ENCODE measurements at places on chromosomes 16 and 17.

DNA sequence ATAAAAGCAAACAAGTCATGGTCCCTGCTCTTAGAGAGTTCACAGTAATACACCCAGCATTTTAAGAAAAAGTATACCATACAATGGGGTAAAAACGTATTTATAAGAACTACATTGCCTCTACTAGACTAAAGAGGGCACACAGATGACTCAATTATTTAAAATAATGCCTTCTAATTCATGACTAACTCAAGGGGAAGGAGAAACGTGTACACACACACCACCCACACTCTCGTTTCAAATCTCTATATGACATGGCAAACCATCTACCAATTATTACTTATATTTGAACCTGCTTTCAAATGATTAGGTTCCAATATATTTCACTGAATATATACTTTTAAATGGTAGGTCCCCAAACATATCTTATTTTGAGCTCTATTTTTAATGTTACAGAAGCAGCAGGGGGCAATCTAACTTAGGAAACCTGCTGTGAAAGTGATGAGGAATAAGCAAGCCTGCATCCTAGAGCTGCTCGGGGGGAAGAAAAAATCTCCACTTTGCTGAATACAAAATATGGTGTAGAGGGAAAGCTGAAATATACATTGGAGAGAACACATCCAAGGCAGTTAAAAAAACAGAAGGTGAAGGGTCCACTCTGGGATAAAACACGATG is 232.4 kb upstream of the PSMD7 start:
- DNase-seq = no peak

- DNase-seq = no peak
Measured at GRCh38 chr17:19371259-19372010, 6.9 kb upstream of the MAPK7 start.

- DNase-seq = no peak
Measured at GRCh38 chr17:18281788-18282187, 21.3 kb downstream of the MIEF2 start.

- DNase-seq = no peak
Measured at GRCh38 chr16:84868829-84869472, 49.2 kb downstream of the CRISPLD2 start.

GRCh38 chr16:27720731-27721530 is 171.0 kb downstream of the KATNIP start:
- no peak for DNase-seq

DNA sequence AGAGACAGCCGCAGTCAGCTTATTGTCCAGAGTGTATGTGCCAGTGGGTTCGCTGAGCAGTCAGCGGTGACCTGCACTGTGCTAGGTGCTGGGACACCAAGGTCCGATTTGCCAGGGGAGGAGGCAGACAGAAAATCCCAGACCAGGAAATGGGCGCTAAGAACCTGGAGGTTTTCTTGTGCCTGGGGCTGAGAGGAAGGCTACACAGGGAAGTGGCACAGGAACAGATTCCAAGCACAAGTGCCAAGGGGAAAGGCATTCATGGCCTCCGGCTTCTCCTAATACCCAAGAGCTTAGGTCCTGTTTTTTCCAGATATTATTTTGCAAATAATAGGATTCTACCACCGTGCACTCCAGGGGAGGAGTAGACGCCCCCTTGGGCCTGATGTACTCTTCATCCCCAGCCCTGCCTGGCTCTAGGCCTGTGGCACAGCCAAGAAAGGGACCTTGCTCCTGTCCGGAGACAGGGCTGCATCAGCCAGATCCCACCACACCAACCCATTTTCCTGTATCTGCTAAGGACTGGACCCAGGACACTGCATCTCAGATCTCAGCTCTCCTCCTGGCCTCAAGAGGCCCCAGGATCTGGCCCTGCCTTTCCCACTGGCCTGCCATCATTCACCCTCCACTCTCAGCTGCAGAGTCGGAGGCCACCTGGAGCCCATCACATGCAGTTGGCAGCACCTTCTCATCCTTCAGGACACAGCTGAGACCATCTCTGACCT is 187.2 kb downstream of the NTN1 start:
- no peak for DNase-seq

DNA sequence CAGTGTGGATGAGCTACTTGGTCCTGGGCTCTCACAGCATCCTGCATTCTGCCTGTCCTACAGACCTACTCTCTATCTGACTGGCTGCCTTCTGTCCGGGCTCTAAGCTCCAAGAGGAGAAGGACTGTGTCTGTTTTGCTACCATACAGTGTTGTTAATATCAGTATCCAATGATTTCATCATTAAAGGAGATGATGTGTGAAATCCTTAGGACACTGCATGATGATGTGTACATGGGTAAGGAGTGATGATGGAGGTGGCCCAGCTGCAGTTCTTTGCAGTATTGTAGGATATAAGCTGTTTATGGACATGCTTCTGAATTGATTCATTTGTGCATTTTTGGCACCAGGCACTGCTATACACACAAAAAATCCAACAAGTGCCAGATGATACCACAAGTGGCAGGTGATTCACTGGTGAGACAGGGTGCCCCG is 536.9 kb upstream of the CDH11 start:
- no peak for DNase-seq

DNA sequence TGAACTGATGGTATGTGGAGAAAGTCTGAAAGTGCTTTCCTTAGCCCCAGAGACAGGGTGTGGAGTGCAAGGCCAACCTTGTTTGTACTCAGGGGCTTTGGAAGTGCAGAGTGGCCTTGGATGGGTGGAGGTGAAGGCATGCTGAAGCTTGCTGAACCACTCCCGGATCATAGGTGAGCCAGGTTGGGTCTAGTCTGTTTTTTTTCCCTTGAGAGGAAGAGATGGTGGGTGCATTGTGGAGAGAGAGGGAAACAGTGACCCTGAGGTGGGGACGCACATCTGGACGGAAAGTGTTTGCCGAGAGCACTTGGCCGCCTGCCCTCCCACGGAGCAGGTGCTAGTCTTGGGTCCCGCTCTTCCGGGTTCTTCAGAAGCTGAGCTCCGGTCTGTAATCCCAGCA is 12.5 kb downstream of the ABAT start:
- no peak for DNase-seq
